ENCODE measurements at places on chromosomes 5 and 9.

GRCh38 chr5:39698838-39699560, 274.2 kb upstream of the DAB2 start:
- DNase-seq, result no peak

DNA sequence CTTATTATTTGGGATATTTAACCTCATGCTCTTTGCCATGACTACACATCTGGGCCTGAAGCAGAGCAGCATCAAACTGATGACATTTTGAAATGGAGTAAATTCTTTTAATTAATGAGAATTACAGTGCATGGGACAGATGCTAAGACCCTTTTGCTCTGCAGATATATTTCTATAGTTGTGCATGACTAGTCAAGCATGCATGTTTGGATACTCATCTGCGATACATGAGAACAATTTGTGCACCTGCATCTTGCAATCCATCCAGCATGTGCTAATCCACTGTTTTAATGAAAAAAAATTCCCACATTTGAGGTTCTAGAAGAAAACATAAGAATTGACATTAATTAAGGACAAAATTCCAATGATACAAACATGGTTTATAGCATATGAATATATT, 1047.6 kb upstream of the ACO1 start:
- no peak for DNase-seq

- no peak for DNase-seq
Measured at GRCh38 chr9:112382066-112382465, 2.2 kb downstream of the HSDL2 start.

- no peak for DNase-seq
Measured at GRCh38 chr5:126002222-126002897, 420.8 kb upstream of the GRAMD2B start.

- DNase-seq, result no peak
Measured at GRCh38 chr9:70100362-70100761, 56.7 kb downstream of the MAMDC2 start.

GRCh38 chr9:124450241-124450924, at the start of gene ADGRD2:
ADGRD2 (plus strand) TSS chr9:124450451; CDS start chr9:124451667, 1,216 bp downstream.
- DNase-seq, result peak; percentile 27

GRCh38 chr9:121756474-121757280, 105.2 kb downstream of the DAB2IP start:
- no peak for DNase-seq

GRCh38 chr9:107478805-107479204, 10.8 kb downstream of the KLF4 start:
- no peak for DNase-seq

- no peak for DNase-seq
Measured at GRCh38 chr9:8871796-8872445, 1072.3 kb upstream of the DMAC1 start.

- no peak for DNase-seq
Measured at GRCh38 chr5:149550268-149550583, 1.0 kb downstream of the CSNK1A1 start.

DNA sequence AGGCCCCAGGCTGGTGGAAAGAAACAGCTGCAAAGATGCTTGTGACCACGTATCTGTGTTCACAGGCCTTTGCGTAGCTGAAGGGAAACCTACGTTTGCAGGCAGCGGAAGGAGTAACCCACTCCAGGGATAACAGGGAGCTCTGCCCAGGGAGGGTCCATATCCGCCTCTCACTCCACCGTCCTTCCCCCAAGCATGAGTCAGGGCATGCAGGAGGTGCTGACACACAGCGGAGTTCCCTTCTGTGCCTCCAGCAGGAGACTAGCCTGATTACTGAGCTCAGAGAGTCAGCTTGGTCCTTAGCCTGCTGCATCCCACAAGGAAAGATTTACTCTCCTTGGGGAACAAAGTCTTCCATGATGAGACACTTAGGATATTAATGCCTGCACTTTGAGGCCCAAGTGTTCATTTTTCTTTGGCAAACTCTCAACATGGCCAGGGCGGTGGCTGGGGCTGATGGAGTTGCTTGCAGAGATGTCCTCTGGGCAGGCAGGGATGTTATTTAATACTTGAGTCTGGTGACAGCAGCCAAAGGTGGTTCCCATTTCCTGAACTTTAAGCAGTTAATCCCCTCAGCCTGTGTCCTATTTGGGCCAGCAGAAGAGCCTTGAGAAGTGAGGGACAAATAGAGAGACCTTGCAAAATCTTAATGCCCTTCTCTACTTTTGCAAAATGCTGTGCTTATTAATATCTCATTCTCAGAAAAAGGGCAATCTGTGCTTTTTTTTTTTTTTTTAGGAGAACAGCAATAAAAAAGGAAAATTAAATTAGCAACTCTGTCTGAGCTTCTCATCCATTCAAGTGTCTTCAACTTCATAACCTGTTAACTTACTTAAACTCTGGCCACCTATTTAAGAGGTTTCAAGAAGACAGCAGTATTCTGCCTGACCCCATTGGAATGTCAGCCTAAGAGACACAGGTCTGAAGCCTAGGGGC, 222.1 kb downstream of the HSPA4 start:
- DNase-seq, result no peak

Data from stimulated activated CD4-positive, alpha-beta T cell treated with anti-CD3 and anti-CD28 coated beads, Interleukin-2, amount 100 ng/mL, for 24 hours (primary cell).